Stimulated activated CD4-positive, alpha-beta T cell treated with anti-CD3 and anti-CD28 coated beads, Interleukin-2, amount 100 ng/mL, for 48 hours (primary cell): ENCODE measurements at places on chromosomes 7 and 10.

GRCh38 chr7:51680594-51681399, 364.2 kb upstream of the COBL start:
- no peak for DNase-seq

- DNase-seq = no peak
Measured at GRCh38 chr10:70459774-70460490, 18.5 kb upstream of the NODAL start.

DNA sequence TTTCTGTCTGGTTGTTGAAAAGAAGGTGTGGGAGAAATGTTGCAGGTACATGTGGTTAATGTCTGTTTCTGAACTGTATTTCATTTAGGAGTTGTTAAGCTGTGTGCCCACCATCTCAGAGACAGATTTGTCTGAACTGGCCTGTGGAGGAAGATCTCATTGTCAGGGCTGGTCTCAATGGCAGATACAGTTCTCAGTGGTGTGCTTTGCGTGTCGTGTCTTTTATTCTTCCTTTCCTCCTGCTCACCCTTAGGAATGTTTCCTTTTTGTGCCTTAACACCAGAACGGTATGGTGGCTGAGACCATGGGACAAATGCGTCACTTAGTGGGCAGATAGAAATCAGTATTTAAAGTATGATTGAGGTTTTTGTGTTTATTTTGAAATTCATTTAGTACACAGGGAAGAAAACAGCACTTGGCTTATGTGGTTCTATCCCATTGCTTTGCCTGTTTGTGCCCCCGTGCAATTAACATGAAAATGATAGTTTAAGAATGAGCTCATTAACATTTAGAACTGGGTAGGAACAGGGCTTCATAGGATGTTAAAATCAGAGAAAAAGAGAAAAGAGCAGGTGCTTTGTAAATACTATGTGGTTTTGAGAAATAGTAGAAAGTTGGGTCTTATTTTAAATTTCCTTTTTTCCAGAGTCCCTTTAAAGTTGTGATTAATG, 112.6 kb downstream of the AUTS2 start:
- DNase-seq = no peak

DNA sequence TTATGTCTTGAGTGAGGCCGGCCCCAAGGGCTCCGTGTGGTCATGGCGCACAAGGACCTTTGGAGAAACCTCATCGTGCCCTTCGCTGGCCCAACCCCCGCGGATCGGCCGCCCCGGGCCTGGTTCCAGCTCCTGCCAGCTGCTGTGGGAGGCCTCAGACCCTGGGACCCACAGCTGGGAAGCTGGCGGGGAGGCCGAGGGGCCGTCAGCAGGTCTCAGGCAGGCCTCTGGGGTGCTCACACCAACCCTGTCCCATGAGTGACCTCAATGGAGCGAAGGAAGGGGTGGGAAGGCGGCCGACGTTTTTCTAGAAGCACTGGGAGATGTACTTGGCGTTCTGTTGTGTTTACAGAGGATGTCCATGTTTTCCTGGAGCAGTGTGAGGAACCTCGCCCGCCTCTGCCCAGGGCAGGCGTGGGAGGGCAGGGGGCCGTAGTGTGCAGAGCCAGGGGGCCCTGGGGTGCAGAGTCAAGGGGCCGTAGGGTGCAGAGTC, 18.6 kb upstream of the ADGRA1 start:
- DNase-seq = no peak

- DNase-seq = no peak
Measured at GRCh38 chr10:12643279-12643678, 293.9 kb downstream of the CAMK1D start.

DNA sequence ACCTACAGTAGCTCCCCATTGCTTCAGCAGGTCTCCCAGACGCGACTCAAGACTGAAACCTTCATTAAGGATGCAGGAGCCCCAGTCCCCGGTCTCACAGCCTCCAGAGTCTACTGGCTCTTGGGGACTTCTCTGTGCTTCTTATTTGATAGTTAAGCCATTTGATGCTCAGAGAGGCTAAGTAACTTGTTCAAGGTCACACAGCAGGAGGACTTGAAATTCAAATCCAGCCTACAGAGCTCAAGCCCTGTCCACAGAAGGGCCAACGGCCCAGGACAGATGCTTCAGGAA, 21.2 kb upstream of the ZMIZ1 start:
- no peak for DNase-seq

GRCh38 chr7:30556840-30557239, 37.8 kb upstream of the GARS1 start:
- DNase-seq = no peak

DNA sequence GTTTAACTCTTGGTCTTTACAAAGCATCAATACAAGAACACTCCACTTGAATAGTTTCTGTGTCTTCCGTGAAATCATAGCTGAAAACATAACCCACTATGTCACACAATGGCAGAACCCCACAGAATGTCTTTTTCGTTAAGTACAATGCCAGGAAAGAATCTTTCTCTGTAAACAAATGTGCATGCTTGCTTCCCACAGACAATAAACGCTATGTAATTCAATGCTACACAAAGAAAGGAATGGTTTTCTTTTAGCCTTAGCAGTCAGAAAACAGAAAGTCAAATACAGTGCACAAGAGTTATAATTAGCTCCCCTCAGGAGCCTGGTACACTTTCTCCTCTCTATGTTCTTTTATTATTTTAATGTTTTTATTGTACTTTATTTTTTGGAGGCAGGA, 186.1 kb downstream of the SRPK2 start:
- DNase-seq = no peak
